ENCODE measurements at places on chromosomes 3 and 15.

DNA sequence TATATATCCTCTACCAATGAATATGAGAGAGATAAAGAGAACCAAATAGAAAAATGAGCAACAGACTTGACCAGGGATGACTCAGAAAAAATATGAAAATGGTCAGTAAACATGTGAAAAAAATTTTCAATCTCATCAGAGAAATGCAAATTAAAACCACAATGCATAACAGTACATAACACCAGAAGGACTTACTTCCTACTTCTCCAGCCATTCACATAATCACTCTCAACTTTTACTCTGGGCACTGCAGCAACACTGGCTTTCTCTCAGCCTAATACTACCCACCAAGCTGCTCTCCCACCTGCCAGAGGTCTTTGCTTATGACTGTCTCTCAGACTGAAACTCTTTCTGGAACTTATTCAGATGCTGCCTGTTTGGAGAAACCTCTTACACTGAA is 49.4 kb downstream of the DPH6 start:
- DNase-seq, result no peak

DNA sequence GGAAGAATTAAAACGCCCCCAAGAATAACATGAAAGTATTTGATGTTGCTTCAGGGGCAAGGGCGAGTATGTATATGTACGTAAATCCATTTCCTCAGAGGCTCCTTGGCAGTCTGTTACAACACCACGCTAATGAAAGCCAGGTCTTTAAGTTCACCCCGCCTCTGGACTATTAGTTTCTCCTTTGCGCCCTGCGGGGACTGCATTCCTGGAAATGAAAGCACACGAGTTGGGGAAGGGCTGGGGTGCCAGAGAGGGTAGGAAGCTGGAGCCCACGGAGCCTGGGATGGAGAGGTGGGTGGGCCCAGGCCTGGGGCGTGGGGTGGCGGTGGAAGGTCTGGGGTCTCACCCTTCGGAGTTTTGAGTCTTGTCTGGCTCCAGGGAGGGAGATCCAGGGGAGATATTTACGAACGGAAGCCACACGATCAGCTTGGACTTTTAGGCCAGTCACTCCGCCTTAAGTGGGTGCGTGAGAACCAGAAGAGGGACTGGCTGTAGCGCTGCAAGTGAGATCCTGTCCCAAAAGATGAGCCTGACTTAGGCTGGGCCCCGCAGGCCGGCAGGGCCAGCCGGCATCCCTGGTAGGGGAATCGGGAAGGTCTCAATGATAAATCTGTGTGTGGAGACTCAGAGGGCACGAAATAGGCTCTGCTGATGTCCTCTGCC is 1.6 kb upstream of the PLCL2 start:
- DNase-seq, result no peak

DNA sequence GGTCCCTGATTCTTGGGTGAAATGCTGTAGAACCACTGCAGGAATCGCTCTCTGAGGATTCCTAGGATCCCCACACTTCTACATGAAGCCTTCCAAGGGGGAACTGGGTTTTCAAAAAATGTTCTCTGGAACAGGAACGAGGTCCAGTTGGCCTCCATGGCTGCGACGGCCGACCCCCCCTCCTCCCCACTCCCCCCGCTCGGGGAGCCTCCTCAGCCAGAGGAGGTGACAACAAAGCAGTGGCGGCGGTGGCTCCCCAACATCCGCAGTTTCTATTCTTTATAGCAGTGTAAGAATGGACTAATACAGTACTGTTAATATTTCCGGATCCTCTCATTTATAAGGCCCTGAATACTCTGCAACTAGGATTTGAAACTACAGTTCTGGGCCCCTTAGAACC is 84.0 kb upstream of the PLAAT1 start:
- DNase-seq, result no peak

DNA sequence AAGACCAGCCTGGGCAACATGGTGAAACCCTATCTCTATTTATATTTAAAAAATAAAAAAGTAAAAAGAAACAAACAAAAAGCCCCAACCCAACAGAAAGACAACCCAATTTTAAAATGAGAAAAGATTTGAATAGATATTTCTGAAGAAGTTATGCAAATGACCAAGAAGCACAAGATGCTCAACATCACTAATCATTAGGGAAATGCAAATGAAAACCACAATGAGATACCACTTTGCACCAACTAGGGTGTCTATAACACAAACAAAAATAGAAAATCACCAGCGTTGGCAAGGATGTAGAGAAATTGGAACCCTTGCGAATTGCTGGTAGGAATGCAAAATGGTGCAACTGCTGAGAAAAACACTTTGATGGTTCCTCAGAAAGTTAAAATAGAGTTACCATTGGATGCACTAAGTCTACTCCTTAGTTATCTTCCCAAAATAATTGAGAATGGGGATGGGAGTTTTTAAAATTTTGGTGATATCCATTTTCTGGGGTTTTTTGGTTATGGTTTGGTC is 45.8 kb upstream of the CCNB2 start:
- no peak for DNase-seq

DNA sequence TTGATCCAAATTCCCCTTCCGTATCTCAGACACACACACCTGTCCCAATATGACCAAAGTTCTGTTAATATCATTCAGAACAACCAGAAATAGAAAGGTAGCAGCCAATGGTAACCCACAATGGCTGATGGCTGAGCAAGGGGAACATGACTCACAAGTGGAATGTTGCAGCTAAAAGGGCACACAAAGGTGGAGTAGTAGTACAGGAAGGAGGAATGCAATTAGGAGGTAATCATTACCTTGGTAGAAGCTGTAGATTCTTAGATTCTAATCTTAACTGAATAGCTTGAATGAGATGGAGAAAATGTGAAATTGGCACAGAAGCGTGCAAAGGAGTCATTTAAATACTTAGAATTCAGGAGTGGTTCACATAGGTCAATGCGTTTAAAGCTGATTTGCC is 347.9 kb downstream of the NR2F2 start:
- DNase-seq, result no peak

DNA sequence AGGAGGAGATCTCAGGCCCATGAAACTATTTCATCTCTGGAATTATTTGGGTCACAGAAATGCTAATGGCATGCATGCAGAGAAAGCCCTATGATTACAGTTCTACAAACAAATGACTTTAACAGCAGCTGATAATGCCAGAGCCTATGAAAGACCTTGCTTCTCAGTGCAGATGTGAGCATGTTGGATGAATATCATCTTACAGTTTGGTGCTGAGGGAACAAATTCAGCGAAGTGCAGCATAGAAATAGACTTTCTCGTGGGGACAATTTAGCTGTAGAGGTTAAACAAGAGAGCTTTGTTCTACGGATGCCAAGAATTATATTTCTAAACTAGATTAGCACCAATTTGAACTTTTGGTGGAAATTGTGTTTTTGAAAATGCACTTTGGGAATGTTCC is 27.7 kb downstream of the PTX3 start:
- no peak for DNase-seq

GRCh38 chr3:69252631-69253030 is 130.2 kb upstream of the LMOD3 start:
- no peak for DNase-seq

- no peak for DNase-seq
Measured at GRCh38 chr3:177379045-177379444, 181.8 kb upstream of the TBL1XR1 start.

All from H1 (cell line).